ENCODE measurements at places on chromosomes 16 and 17.
A peak's percentile ranks its signal among the peaks of the same experiment; 100 is the strongest.

DNA sequence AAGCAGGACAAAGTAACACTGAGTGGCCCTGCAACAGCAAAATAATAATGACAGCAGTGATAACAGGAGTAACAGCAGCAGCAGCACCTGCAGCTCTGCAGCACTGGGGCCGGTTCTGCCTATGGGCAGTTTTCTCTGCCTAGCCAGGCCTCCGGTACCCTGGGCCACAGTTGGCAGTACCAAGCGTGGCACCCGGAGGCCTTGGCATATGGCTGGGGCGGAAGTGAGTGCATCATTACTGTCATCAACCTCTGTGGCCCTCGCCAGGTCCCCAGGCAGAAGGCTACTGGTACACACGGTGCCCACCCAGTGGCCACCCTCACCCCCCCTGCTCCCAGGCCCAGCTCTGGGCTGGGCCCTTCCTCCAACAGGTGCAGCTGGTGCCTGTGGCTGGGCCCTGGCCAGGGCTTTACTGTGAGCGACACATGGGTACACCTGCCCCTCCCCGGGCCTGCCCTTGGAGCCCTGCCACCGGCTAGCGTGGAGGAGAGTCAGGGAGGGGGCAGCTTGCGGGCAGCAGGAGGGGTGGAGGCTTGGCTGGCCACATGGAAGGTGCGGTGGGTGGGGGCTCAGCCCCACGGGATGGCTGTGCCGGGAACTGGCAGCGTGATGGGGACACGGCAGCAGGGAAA, 3.0 kb downstream of the KCNJ12 start:
- no peak for DNase-seq

GRCh38 chr17:28864991-28865849, 10.4 kb downstream of the ERAL1 start:
- no peak for DNase-seq

DNA sequence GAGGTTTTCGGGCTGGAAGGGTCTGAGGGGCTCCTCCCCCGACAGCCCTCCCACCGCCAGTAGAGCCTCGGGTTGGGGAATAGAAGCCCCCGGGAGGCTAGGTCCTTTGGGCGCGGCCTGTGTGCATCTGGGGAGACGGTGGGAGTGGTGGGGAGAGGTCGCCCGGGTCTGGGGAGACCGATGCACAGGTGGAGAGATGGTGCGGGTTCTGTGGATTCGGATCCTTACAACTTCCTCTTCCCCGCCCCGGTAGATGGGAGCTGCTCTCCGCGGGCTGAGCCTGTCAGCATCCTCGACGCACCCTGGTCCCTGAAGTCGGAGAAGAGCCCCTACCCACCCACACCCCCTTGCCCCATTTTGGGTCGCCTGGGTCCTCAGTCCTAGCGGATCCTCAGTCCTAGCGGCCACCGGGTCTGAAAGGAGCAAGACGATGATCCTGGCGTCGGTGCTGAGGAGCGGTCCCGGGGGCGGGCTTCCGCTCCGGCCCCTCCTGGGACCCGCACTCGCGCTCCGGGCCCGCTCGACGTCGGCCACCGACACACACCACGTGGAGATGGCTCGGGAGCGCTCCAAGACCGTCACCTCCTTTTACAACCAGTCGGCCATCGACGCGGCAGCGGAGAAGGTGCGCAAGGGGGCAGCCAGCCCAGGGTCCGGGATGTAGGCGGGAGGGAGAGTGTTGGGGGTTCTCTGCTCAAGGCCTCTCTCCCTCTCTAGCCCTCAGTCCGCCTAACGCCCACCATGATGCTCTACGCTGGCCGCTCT, 790 bp downstream of the BCKDK start:
- no peak for DNase-seq

- DNase-seq = no peak
Observed at GRCh38 chr16:70381604-70382342, 35.1 kb downstream of the DDX19A start.

- DNase-seq = peak; percentile 82
Observed at GRCh38 chr17:74430706-74431567, 951 bp upstream of the GPRC5C start.

DNA sequence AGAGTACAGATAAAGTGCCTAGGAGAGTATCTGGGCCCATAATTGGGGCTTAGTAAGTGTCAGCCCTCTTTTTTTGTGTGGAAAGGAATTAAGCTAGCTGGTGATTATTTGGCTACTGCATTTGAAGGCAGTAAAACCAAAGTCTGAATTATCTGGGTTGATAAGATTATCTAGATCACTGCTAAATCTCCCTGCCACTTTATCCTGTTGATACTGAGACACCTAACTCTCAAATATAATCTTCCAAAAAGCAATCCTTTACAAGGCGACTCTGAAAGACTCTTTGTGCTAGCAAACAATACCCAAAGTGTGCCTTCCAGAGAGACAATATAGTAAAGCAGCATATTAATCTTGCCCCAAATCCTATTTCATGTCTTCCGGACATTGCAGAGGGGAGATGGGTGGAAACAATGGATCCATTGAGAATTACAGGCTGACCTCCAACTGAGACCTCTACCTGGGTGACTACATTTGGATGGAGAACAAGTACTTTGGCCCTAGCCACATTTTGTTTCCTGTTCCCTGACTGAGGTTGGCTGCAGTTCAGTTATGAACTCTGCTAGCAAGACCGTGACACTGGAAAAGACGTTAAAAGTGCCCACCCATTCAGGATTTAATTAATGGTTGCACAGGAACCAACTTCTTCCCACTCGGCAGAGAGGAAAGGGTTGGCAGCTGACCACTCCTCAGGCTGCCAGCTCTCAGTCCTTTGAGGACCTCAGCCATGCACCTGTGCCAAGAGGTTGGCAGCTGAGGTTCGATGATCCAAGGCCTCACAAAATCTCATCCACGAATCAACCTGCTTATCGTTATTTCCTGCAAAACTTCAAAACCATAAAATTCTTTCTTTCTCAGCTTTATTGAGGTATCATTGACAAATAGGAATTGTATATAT, 72.6 kb downstream of the SYCE1L start:
- DNase-seq = no peak

DNA sequence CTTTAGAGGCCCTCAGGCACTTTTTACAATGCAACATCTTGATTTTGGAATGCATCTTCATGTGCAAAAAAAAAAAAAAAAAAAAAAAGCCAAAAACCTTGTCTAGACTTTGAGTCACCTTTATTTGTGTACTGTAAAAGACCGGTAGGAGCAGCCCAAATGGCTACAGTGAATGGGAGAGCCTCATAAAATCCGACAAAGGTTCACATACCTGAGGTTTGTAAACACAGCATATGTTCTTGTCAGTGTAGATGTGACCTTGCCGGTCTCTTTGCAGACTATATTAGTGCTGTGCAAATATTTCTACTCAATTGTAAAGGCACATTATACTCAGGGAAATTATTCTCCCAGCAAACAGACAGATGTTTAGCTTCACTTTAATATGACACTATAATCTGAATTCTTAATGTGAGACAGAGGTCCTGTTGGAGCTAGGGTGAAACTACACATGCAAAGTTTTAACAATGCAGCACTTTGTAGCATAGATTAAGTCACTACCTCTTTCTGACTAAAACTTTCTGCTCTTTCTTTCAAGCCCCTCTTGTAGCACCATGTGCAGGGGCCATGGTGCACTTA, 211.3 kb downstream of the CA10 start:
- peak; percentile 56 for DNase-seq

GRCh38 chr17:72970797-72971196, 121.7 kb downstream of the SLC39A11 start:
- no peak for DNase-seq

DNA sequence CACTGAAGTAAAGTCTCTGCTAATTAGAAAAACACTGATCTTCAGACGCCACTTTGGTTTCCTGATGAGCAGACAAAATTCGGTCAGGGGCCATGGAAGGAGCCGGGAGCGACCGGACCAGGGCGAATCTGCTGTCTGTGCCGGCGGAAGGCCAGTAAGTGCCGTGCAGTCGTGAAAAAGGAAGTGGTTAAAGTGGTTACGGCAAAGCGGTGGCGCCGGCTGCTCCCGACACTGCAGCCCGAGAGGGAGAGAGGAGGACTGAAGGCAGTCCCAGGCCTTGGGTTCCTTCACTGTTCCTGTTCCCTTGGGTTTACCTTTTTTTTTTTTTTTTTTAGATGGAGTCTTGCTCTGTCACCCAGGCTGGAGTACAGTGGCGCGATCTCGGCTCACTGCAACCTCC, 17.3 kb upstream of the HEXD start:
- no peak for DNase-seq

- no peak for DNase-seq
Observed at GRCh38 chr16:49688036-49688697, 167.7 kb downstream of the ZNF423 start.

GRCh38 chr17:8056232-8056975, 17.5 kb downstream of the ALOX15B start:
- no peak for DNase-seq

DNA sequence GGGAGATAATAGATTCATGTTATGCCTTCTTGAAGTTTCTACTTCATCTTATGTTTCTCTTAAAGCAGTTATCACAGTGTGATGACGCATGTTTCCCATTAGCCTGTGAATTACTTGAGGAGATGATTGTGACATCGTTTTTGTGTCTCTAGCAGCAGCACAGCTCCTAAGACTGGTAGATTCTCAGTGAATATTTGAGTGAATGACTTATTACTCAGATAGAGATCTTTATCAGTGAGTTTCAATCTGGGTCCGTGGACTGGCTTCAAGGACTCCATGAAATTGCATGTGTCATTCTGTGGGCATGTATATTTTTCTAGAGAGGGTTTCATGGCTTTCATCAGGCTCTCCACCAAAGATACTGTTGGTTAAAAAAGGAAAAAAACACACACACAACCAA, 29.9 kb downstream of the YPEL2 start:
- DNase-seq = peak; percentile 68

DNA sequence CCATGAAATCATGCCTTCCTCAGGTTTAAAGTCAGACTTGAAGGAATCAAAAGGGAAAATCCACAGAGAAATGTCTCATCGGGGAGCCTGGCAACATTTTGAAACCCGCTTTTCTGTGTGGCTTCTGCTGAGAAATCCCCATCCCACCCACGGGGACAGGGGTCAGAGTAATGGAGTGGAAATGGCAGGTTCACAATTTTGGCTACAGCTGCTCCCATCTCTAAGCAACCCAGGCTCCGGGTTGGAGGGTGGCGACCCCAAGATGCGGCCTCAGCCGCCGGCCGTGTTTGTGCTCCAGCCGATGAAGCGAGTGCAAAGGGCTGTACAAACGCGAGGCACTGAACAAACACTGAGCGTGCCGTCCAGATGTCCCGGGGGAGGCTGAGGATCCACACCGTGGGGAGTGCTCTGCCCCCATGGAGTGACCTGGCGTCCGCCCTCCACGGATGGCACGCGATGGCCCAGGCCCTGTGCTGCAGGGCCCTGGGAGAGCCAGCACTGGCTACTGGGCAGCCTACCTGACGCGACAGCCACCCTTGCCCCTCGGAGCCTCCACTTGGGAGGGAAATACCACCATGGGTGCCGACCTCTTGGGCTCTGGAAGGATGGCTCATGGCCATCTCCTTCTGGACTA, 22.2 kb downstream of the SLC43A2 start:
- DNase-seq = no peak

DNA sequence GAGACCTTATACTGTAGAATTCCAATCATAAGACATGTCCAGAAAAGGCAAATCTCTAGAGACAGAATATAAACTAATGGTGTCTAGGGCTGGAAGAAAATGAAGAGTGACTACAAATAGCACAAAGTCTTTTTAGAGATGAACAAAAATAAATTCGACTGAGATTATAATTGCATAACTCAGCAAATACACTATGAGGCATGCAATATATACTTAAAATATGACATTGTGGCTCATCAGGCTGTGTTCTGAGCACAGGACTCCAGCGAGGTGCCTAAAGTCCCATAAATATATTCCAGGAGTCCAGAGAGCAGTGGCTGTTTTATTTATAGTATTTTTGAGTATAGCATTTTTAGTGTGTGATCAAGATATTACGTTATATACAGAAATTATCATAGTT, 13.1 kb upstream of the ZNF267 start:
- no peak for DNase-seq

DNA sequence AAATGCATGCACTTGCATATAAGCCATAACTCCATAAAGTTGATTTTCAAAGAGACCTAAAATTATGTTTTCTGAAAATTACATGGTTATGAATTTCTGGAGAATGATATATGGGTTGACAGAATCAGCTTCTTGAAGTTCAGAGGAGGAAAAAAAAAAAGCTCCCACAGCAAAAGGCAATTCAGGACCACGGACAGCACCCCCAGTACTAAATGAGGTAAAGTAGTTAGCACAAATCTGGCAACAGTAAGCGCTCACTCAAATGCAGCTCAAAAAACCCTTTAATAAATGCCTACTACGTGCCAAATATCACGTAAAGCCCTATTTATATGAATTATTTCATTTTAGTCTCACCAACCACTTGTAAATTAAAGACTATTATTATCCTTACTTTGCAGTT, 135.2 kb downstream of the SHISA9 start:
- DNase-seq = no peak

- DNase-seq = no peak
Observed at GRCh38 chr16:14548933-14549788, 80.9 kb downstream of the PARN start.

- no peak for DNase-seq
Observed at GRCh38 chr16:20860361-20860760, 39.8 kb downstream of the DCUN1D3 start.

- no peak for DNase-seq
Observed at GRCh38 chr17:31499771-31500554, 108.5 kb downstream of the RAB11FIP4 start.

GRCh38 chr16:85253084-85253941, 141.0 kb upstream of the CIBAR2 start:
- DNase-seq = no peak

- no peak for DNase-seq
Observed at GRCh38 chr16:17370223-17370707, 100.5 kb downstream of the XYLT1 start.

GRCh38 chr16:30876867-30877266, 17.0 kb downstream of the BCL7C start:
- no peak for DNase-seq

- DNase-seq = no peak
Observed at GRCh38 chr17:42563543-42563942, 1.6 kb downstream of the COASY start.

DNA sequence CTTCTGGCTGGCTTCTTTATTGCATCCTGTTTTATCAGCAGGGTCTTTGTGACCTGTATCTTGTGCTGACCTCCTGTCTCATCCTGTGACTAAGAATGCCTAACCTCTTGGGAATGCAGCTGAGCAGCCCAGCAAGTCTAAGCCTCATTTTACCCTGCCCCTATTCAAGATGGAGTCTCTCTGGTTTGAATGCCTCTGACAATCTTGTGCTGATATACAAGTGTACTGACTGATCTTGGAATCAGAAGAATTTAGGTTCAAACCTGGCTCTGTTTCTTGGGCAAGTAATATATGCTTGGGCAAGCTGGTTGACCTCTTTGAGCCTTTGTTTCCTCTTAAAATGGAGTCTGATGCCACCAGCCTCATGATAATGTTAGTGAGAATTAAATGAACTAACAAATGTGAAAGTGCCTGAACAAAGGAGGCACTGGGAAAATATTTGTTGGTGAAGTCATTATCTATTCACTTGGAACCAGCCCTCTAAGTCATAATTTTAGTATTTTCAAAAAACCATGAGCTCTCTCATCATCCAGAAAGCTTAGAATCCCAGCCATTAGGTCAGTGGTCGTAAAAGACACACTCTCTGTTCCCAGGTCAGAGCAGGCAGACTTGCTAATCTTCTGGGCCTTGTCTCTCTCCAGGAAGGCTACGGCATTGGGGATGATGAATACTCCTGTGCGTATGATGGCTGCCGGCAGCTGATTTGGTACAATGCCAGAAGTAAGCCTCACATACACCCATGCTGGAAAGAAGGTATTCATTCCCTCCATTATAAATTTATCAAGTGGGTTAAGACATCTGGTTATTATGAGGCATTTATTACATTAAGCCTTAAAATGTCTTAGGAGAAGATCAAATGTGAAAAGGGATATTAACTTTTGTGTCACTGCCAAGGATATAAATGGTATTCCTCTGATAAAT, 18.1 kb upstream of the ARL2BP start:
- DNase-seq = no peak

Measured in epithelial cell of prostate (primary cell).